ENCODE measurements at places on chromosomes 2 and 18.

- DNase-seq, result no peak
Observed at GRCh38 chr2:124778076-124778475, 753.0 kb downstream of the CNTNAP5 start.

DNA sequence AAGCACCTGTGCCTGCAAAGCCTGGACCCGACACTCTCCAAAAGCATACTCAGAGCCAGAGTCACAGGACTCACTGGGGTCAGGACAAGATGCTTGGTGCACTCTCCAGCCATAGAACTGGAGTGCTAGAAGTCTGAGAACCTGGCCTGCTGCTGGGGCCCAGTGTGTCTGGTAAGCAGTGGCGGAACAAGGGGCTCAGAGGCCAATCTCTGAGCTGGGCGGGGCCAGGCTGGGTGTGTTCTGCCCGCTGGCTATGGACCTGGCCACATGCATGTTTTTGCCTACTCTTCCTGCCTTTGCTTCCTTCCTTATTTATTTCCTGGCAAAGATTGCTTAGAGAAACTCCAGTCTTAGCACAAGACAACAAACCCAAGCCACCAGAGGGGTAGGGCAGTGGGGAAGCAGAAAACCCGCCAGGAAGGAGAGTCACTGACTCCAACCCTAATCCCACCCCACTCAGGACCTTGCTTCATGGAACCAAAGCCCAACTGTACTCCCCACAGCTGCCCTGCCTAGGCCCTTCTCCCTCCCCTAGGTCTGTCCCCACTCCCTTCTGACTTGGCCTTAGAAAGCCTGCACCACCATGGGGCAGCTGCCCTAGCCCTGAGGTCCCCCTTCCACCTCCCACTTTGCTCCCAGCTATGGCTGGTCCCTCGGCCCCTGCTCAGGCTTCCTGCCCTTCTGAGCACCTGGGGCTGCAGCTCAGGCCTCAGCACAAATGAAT lies 315.5 kb downstream of the CELF4 start:
- DNase-seq, result no peak

- no peak for DNase-seq
Observed at GRCh38 chr2:101732199-101732598, 34.7 kb downstream of the MAP4K4 start.

DNA sequence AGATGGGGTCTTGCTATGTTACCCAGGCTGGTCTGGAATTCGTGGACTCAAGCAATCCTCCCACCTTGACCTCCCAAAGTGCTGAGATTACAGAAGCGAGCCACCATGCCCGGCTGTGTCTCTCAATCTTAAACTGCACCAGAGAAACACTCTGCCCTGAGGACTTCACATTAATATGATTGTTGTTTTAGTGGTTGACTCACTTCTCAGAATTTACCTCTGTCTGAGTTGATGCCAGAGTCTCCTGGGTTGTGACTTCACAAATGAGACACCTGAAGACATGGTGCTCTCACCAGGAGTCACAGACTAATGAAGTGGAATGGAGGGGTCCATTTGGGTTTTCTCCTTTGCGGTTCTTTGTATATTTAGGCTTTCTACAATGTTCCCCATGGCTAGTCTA lies 61.0 kb upstream of the TGIF1 start:
- no peak for DNase-seq

- DNase-seq, result no peak
Observed at GRCh38 chr2:229181641-229182040, 89.4 kb downstream of the PID1 start.
